ENCODE measurements at places on chromosomes 13 and 19.

- DNase-seq, result no peak
These were observed 512.8 kb downstream of the LMO7 start for GRCh38 chr13:76148926-76149325.

DNA sequence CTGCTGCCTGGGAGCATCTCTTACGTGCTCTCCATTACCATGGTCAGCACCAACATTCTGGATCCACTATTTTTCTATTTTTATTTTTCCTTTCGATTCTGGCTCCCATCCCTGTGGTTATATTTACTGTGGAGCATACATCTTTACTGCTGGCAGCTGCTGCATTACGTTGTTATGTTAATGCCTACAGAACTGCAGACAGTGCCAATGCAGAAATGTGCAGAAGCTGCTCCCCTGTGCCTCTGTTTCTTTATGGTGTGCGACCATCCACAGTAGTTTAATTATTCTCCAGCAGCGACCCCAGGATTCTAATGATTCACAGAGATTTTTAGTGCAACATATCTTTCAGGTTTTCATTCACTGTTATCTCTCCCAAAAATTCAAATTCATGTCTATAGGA is 911.7 kb upstream of the SLITRK6 start:
- DNase-seq, result no peak

GRCh38 chr13:98240974-98241373 is 63.9 kb upstream of the RNF113B start:
- no peak for DNase-seq

DNA sequence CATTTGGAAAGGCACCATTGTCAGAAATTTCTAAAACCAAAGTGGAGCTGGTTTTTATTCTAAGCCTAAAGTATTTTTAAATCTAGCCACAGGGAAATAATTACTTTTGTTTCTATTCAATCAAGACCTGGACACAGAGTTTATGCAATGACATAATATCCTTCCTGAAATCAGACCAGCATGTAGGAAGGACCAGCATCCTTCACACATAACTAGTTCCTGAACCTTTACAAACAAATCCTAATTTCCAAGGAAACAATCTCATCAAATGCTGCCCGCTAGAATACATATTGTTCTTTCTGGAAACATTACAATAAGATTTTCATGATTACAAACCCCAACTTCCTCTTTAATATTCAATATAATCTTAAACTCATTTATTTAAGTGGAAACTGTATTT is 1.5 kb downstream of the STARD13 start:
- DNase-seq, result no peak

DNA sequence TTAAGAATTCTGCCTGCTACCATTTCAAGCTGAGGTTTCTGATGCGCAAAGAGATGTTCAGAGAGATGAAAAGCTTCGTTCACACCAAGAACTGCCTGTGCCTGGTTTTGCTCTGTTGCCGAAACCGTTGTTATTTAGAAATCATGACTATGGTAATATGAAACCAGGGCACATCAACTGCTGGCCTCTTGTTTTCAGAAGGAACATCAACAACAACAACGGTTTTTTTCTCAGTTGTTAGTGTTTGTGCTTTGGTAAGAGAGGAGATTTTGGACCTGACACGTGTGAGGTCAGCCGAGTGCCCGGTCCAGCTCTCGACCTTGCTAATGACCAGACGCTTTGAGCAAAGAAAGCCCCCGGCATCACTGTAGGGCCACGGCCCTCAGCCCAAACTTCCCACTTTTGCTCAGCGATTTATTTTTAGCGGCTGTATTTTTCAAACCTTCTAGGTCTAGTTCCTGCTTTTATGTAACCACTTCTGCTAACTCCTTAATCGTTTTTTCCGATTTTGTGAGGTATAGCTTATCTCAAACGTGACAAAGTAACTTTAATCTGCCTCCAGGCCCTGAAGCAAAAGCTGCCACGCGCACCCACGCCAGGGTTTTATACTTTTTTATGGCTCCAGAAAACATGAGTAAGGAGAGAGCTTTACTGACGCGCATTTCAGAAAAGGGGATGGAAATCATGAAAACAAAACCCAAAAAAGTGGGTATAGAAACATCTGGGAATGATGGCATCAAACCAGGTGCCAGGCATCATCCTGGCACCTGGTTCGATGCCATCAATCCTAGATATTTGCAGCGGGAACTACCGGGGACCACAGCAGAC is 42.0 kb downstream of the KLF2 start:
- no peak for DNase-seq

- DNase-seq, result no peak
These were observed 256.0 kb downstream of the PCDH9 start for GRCh38 chr13:66974174-66974573.

GRCh38 chr13:39417131-39417530 is 185.9 kb downstream of the LHFPL6 start:
- DNase-seq, result no peak

GRCh38 chr13:29810145-29810742 is 40.2 kb downstream of the UBL3 start:
- no peak for DNase-seq

Measured in stimulated activated CD8-positive, alpha-beta memory T cell treated with anti-CD3 and anti-CD28 coated beads, Interleukin-4, amount 100 ng/mL, for 1 hour (primary cell).